ENCODE measurements at places on chromosomes 7 and 10.

DNA sequence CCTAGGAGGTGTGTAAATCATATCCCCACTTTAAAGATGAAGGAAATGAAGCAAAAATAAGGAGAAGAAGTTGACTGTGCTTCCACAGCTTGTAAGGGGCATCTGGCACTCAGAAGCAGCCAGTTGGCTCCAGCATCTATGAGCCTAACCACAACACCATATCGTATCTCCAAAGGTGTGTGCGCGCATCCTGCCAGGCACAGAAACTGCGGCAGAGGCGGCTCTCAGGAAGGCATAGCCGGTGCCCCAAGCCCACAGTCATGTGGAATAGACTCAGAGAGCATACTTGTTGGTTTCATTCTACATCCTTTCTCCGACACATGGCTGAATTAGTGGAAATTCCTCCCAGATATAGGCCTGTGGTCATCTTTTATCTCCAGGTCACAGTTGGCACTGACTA is 423.9 kb downstream of the CALN1 start:
- no peak for DNase-seq

- DNase-seq: no peak
Observed at GRCh38 chr10:122659651-122660050, 40.0 kb downstream of the C10orf120 start.

DNA sequence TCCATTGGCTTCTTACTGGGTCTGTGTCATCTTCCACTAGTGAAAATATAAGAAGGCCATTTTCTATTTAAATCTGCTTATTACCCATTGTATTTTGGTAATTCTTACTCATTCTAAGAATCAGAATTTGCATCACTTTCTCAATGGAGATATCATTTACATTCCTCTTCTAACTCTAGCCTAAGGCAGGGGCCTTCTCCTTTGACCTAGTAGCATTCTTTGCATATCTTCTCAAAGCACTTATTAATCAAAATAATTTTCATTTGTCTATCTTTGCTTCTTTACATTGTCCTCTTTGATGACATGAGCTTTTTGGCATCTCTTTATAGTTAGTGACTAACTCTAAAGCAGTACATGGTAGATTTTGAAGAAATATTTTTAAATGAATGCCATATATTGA is 400.9 kb upstream of the SEMA3D start:
- DNase-seq: no peak

- peak; percentile 96 for DNase-seq
Observed at GRCh38 chr10:12707461-12708185, 293.9 kb downstream of the CCDC3 start.

- DNase-seq: no peak
Observed at GRCh38 chr10:132411561-132412253, 14.7 kb downstream of the PWWP2B start.

GRCh38 chr7:15853832-15854470 is 167.5 kb upstream of the MEOX2 start:
- DNase-seq: no peak

GRCh38 chr10:91690996-91691676 is 58.3 kb upstream of the PPP1R3C start:
- no peak for DNase-seq

DNA sequence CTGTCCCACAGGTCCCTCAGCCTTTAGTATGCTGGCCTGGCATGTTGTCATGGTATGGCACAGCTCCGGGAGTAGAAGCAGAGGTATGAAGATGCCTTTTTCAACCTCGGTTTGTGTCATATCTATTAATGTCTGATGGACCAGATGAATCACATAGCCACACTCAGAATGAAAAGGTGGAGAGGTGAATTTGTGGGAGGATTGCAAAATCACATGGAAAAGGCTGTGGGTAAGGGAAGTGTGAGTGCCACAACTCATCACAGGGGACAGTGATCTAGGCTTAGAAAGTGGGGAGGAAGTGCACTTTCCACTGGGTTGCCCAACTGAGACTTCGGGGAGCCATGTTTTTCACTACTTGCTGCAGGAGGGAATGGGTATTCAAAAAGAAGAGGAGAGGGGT is 190.7 kb downstream of the WDR11 start:
- no peak for DNase-seq

GRCh38 chr7:47951374-47951773 is 3.1 kb upstream of the PKD1L1 start:
- no peak for DNase-seq

DNA sequence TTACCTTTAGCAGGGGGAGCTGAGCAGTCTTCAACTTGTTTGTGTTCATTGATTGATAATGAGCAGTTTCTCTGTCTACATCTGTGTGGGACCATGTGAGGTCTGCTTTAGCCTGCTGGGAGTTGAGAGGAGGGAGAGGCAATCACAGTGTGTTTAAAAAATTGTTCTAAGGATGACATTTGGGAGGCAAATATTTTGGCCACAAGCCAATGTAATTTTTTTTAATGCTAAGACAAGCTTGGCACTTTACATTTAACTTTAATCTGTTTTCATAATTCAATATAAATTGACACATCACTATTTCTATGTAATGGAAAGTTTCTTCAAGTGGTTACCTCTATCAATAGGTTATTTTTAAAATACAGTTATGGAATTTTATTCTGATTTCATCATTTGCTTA is 55.9 kb upstream of the SEMA3A start:
- DNase-seq: no peak

GRCh38 chr7:23012908-23013714 is 819 bp downstream of the HYCC1 start:
- no peak for DNase-seq

DNA sequence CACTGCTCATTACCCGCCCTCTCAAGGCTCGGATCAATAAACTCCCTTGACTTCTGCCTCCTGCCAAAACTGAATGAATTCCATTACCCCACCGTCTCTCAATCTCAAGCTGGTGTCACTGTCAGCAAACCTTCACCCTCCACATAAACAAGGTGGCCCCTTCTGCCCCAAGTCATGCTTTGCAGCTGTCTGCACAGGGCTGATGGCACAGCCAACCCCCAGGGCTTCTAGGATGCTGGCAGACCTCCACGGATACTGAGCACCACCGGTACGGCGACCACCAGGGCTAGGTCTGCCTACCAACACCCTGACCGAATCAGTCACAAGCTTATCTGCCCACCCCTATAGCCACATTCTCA is 46.1 kb downstream of the PARD3 start:
- no peak for DNase-seq

GRCh38 chr7:131249003-131249402 is 78.7 kb upstream of the MKLN1 start:
- DNase-seq: no peak

- DNase-seq: no peak
Observed at GRCh38 chr7:156094350-156095146, 282.3 kb upstream of the SHH start.

DNA sequence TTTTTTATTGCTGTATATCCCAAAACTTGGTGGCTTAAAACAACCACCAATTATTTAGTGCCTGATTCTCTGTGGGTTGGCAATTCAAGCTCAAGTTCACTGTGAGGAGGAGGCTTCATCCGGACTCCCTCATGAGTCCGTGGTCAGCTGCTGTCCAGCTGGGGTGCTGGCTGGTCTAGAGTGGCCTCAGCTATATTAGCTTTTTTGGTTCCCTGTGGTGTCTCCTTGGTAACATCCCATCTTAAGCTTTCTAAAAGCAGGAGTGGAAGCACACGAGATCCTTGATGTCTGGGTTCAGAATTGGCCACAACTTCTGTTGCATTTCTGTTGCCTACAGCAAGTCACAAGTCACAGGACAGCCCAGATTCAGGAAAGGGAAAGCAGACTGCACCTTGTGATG is 536.5 kb upstream of the FZD8 start:
- DNase-seq: no peak

DNA sequence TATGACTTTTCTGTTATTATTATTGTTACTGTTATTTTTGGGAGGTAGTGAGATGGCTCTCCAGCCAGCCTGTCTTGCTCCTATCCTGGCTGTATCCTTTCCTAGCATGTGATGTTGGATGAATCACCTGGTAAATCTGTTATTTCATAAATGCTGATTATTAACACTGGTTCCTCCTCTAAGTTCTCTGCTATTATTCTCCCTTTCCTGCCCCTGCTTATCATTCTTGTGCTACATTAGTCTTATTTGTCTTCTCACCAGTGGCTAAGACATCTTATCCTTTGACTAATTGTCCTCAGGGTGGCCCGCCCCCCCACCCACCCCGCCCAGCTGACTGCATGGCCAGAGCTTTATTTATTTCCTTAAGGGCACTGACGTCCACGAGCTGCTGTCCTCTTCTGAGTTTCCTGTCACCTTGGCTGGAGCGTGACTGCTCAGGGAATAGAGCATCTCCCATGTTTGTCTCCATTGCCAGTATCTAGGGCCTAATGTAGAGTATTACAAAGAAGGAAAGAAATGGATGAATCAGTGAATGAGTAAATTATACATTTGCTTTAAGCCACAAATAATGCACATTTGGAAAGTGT is 110.1 kb upstream of the KLF6 start:
- DNase-seq: no peak

DNA sequence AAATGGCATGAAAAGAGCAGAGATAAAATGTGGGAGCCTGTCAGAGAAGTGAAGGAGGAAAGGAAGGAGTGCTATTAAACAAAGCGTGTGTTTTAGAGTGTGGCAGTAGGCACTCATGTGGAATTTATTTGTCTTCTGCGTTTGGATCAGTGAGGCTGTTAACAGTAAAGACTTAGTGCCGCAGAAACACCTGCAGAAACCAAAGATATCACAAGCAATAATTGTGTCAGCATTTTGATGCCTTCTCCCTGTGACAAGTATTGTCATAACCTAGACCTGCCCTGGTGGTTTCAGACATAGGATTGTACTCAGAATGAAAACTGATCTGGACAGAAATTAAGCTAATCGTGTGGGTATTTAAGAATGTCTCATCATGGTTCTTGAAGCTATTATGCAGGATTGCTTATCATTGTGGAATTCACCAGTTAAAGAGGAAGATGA is 191.0 kb downstream of the CAMK1D start:
- DNase-seq: no peak

- DNase-seq: no peak
Observed at GRCh38 chr7:25314094-25314730, 85.9 kb upstream of the NPVF start.

DNA sequence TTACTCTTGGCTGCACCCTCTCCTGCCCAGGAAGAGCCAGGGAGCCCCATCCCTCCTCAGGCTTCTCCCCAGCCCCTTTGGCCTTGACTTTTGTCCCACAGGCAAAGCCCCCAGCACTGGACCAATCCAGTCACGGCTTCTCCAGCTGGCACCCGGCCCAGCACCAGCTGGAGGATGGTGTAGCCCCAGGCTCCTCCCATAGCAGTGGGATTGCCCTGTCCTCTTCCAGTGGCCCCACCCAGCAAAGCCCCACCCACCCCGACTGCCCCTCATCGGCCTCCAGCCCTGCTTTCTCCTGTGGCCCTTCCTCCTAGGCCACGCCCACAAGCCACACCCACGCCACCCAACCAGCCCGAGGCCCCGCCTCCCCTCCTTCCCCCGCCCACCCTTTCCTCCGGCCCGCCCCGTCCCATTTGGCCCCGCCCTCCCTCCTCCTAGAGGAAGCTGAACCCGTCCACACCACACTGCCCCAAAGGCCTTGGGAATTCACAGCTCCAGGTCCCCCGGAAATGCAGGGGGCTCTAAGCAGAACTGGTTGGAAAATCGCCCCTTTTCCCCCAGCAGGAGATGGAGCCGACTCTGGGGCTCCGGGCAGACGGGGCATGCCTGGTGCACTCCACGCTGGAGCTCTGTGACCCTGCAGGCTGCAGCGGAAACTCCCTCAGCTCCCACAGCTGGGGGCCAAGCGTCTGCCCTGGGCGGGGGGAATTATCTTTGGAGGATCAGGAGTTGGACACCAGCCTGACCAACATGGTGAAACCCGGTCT is 25.2 kb downstream of the GET4 start:
- DNase-seq: no peak

GRCh38 chr7:155230169-155230593 is 67.5 kb upstream of the INSIG1 start:
- no peak for DNase-seq

DNA sequence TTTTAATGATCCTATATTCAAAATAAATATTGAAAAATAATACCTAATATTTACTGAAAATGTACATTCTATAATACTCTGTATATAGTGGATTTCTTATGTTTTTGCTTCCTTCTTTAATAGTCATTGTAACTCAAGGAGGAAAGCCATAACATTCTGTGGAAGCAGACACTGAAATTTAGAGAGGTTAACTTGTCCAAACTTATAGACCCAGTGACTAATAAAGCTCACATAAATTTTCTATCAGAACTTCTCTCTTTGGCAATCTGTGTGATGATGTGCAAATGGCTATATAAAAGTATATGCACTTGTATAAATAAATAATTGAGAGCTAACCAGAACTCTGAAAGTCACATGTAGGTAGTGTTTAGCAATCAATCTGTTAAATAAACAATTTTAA is 26.1 kb downstream of the GNAT3 start:
- no peak for DNase-seq

GRCh38 chr7:22138106-22138505 is 192.4 kb upstream of the CDCA7L start:
- DNase-seq: no peak

- DNase-seq: no peak
Observed at GRCh38 chr7:128270826-128271272, 29.8 kb downstream of the LEP start.

DNA sequence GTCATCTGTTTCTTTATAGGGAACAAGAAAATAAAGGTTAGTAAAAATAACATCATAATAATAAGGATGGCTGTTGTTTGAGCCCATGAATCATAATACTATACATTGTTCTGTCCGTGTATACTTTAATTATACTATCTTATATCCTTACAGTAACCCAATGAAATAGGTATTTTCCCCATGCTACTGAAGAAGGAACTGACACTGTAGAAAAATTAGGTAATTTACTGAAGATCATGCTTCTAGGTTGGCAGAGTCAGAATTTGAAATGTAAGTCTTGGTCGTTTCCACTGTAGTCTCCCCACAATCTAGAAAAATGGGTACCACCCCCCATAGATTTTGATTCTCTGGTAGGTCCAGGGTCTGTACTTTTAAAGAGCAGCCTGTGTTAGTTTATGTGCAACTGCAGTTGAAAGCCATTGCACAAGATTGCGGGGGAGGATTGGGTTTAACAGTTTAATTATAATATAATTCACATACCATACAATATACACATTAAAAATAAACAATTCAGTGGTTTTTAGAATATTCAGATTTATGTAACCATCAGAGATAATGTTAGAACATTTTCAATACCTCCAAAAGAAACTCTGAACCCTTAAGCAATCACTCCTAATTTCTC is 47.7 kb downstream of the SHOC2 start:
- DNase-seq: no peak

DNA sequence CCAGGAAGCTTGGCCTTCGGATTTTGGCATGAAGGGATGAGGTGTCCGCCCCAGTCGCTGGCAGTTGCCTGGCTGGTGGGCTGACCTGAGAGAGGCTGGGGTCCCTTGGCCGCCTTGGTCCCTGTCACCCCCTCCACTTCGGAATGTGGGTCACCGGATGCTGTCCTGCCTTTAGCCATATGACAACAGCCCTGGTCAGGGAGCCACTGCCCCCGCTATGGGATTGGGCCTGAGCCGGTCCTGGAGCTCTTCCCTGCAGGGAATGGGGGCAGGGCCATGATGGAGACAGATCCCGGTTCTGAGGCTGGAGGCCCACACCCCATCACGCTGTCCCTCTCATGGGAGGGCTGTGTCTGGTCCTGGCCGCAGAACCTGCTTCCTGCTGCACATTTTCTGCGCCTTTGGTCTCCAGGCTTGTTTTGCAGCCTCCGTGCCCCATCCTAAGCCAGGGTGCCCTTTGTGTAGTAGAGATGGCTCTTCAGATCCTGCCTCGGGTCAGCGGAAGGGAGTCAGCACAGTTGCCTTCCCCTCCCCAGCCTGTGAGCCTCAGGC is 22.6 kb downstream of the PFKFB3 start:
- no peak for DNase-seq

GRCh38 chr7:28083164-28083997 is 97.2 kb downstream of the JAZF1 start:
- no peak for DNase-seq
